ENCODE measurements at places on chromosomes 16 and 17.

DNA sequence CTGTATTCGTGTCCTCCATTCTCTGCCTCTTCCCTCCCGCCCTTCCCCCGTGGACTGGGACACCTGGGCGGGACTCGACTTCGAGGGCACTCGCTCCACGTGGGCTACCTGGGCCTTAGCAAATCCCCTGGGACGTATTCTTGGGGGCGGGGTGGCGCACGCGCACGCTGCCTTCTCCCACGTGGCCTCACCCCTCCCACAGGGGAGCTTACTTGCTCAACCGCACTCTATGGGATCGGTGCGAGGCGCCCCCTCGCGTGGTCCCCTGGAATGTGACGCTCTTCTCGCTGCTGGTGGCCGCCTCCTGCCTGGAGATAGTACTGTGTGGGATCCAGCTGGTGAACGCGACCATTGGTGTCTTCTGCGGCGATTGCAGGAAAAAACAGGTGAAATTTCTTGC is 3.5 kb downstream of the VMO1 start:
- no peak for DNase-seq

GRCh38 chr16:83403761-83404160 is 404.0 kb upstream of the HSBP1 start:
- DNase-seq, result no peak

DNA sequence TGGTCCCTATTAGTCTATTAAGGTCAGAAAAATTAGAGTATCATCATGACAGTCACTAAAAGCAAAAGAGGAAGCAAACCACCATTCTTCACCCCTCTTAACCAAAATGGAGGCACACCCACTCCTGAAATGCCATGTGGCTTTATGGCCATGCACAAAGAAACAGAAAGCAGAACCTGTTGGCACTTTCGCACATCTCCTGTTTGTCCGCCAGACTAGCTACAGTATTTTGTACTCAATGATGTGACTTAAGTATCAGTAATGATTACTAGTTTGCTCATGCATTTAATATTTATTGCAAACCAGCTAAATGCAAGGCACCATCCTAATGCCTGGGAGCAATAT is 70.2 kb upstream of the GNAO1 start:
- DNase-seq, result no peak

DNA sequence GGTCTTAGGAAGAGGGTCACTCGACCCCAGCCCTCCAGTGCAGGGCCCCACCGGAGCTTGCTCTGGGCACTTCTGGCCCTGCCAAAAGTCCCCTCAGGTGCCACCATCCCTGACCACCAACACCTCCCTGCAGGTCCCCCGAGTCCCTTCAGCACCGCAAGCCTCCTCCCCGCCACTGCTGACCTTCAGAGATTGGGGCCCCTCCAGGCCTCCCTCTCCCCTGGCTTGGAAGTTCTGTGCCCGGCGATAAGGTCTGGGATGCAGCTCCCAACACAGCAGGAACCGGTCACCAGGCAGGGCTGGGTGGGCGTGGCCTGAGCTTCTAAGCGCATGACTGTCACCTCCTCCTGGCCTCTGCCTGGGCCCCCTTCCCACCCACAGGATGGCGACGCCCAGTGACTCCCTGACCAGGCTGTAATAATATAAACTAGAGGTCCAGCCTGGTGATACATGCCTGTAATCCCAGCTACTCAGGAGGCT is 11.2 kb downstream of the PIEZO1 start:
- DNase-seq, result peak; percentile 55

GRCh38 chr17:19384723-19385391 is 2.1 kb downstream of the MFAP4 start:
- no peak for DNase-seq

GRCh38 chr17:8466873-8467272 is 31.2 kb downstream of the NDEL1 start:
- DNase-seq, result no peak

DNA sequence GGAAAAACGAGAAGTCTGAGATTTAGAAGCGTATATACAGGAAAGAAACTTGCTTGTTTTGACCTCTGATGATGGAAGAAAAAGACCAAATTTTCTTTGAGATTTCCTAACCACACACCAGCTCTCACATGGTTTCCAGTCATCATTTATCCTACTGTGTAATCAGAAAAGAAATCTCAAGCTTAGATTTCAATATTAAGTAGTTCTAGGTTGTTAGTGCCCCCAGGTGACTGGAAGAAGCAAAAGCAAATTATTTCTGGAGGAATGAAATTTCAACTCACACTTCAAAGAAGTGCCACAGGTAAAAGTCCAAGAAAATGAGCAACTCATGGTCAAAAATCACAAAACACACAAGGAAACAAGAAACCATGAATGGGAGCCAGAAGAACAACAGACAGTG is 51.8 kb upstream of the KDM6B start:
- peak; percentile 3 for DNase-seq
